Stimulated activated CD4-positive, alpha-beta T cell treated with anti-CD3 and anti-CD28 coated beads, TNF-alpha, amount 100 ng/mL, for 48 hours (primary cell): ENCODE measurements at places on chromosomes 3 and 15.

DNA sequence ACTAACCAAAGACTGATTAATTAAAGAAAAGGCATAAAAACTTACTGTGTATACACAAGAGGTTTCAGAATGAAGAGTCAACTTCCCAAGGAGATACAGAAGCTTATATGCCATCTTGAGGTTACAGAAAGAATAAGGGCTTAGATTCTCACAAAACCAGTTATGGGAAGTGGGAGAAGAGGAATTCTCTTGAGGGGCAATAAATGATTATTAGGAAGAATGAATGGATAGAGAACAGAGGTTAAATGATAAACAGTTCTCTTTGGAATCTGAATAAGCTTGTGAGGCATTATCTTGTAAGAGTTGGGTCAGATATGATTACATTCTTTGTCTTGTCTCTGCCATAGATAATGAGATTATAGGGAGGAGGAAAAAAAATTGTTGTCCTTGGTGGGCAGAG lies 126.7 kb upstream of the SPATA16 start:
- DNase-seq: no peak

- DNase-seq: peak; percentile 50
Measured at GRCh38 chr15:58988006-58988785, 733 bp downstream of the RNF111 start.

DNA sequence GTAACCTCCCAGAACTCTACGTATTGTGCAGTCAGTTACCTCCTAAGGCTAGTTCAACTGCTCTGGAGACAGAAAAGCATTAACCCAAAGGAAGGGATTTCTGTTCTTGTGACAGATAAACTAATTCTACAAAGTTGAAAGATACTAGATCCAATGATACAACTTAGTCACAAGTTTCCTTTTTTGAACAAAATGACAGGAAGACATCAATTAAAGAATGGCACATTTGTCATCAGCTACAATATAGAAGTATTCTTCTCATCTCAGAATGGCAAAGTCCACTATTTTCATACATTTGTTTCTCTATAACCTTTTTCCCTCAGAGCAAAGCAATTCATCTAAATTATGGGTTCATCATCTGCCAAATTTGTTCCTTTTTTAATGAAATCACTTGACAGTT lies 43.7 kb downstream of the ISL2 start:
- DNase-seq: no peak

DNA sequence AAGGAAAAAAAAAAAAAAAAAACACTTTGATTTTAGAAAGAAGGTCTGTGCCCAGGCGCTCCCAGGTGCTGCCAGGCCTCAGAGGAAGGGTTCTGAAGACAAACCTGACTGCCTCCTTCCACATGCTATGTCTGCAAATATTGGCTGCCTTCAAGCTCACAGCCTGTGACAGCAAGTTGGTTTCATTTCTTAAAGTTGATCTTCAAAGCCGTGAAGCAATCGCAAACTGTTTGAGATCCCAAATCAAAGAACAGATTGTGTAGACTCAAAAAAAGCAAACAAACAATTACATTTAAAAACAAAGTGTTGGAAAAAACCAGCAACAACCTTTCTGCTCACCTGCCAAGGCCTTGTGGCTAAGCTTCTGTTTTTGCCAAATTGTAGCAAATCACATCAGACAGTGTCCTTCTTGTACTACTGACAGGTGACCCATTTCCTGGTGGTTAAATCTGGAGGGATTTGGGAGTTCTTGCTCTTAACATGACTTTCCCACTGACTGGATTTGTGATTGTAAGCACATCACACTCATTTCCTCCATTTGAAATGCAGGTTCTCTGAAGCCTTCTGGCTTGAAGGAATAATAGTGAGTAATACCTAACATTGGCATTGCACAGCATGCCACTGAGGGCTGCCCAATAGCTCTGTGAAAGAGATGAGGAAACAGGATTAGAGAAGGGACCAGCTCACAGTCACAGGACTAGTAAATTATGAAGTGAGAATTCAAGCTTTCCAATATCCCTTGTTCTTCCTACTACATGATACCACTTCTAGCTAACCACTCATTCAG lies 502.4 kb downstream of the LPP start:
- no peak for DNase-seq

DNA sequence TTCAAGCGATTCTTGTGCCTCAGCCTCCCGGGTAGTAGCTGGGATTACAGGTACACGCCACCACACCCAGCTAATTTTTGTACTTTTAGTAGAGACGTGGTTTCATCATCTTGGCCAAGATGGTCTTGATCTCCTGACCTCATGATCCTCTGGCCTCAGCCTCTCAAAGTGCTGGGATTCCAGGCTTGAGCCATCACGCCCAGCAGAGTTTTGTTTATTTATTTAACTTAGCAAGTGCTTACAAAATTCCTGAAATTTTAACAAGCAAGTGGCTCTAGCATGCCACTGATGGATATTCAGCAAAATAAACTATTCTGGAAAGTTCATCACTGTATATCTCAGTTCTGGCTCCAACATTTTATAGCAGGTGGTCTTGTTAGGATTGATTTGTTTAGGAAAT lies 585.9 kb downstream of the OTOL1 start:
- no peak for DNase-seq

DNA sequence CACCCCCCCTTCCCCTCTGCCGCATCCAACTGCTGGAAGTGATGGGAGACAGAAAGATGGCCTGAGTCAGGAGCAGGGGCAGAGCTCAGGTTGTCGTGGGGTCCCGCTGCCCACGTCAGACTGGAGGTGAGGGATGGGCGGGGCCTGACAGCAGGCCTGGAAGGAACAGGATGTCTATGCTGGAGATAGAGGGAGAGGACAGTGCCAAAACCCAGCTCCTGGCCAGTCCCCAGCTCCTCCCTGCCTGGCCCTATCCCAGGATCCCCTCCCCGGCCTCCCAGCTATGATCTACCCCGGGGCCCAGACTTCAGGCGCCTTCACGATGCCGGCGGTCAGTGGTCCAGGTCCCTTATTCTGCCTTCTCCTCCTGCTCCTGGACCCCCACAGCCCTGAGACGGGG lies at the start of gene LMAN1L:
Gene LMAN1L, plus strand, starts transcription at position 303 of the 400 bp plus-strand sequence. Its CDS starts 20 bp downstream, at position 323.
- no peak for DNase-seq

- DNase-seq: no peak
Measured at GRCh38 chr3:151085889-151086483, 522 bp downstream of the MED12L start.
